ENCODE measurements at places on chromosomes 1 and 21. TPM values are rescaled to one million over a fixed set of nuclear protein-coding genes. Genes with fewer than 3 reads are reported as not detected.

Gene IL12RB2
- total RNA-seq = 0.77 TPM

Gene NIBAN1
- total RNA-seq = 6.0 TPM

Gene DNAJB4
- 8.1 TPM for total RNA-seq

- H3K36me3 ChIP-seq = peaks cover 12% of the 10 kb centered on the region
- peak overlapping the region; percentile 71 for H3K4me3 ChIP-seq
- peaks cover 4% of the 10 kb centered on the region for H3K27me3 ChIP-seq
- peaks cover 17% of the 10 kb centered on the region for H3K4me1 ChIP-seq
- H3K27ac ChIP-seq = no peak overlapping the region
- DNase-seq = no peak
Observed at GRCh38 chr1:37474697-37475379, 458 bp downstream of the ZC3H12A start.

DNA sequence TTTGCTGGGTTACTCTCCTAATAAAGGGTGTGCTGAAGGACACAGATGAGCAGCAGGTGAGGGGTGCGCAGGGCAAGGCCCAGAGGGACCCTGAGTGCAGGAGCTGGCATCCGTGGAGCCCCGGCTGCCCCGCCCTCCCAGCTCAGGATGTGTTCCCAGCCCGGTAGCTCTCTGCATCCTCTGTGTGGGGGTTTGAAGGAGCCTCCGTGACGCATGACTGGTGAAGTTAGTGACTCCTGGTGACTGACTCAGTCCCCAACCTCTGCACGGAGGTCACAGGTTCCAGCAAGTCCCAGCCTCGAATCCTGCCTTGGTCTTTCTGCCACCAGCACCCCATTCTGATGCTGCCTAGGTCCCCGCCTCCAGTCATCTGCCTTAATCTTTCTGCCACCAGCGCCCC is 21.6 kb upstream of the TSPEAR start:
- H3K36me3 ChIP-seq = no peaks in the 10 kb centered on the region
- H3K4me1 ChIP-seq = no peaks in the 10 kb centered on the region
- no peak overlapping the region for H3K27ac ChIP-seq
- no peak overlapping the region for H3K4me3 ChIP-seq
- no peaks in the 10 kb centered on the region for H3K27me3 ChIP-seq

DNA sequence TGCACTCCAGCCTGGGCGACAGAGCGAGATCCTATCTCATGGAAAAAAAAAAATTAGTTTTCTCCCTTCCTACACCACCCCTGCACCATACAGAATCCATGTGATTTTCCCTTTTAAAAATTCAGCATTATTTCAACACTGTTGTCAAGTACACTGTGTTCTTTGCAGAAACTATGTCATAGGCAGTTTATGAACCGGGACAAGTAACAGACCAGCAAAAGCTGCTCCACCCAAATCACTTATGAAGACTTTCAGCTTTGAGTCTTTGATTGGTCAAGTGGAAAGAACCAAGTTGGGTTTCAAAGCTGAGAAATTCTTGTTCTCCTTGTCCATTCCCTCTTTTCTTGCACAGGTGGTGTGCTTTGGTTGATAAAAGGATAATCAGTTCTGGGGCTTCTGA is 173.0 kb downstream of the CDC7 start:
- H3K4me3 ChIP-seq = no peak overlapping the region
- no peak overlapping the region for H3K27ac ChIP-seq
- no peak for DNase-seq
- no peaks in the 10 kb centered on the region for H3K27me3 ChIP-seq
- peaks cover 3% of the 10 kb centered on the region for H3K36me3 ChIP-seq
- H3K4me1 ChIP-seq = no peaks in the 10 kb centered on the region

GRCh38 chr1:62406576-62406975 is 30.3 kb upstream of the USP1 start:
- H3K36me3 ChIP-seq = no peaks in the 10 kb centered on the region
- no peak overlapping the region for H3K4me3 ChIP-seq
- no peaks in the 10 kb centered on the region for H3K27me3 ChIP-seq

- H3K27me3 ChIP-seq = peaks cover 90% of the 10 kb centered on the region
- DNase-seq = peak; percentile 44
- H3K27ac ChIP-seq = no peak overlapping the region
Observed at GRCh38 chr1:118983558-118984041, 4.5 kb downstream of the TBX15 start.

GRCh38 chr1:10920063-10920626 is 92.3 kb upstream of the TARDBP start:
- H3K27me3 ChIP-seq = no peaks in the 10 kb centered on the region
- H3K4me3 ChIP-seq = no peak overlapping the region
- DNase-seq = no peak

GRCh38 chr21:16865632-16866031 is 647.2 kb upstream of the CXADR start:
- no peak overlapping the region for H3K27ac ChIP-seq
- no peak overlapping the region for H3K4me3 ChIP-seq
- DNase-seq = no peak
- no peaks in the 10 kb centered on the region for H3K36me3 ChIP-seq

- H3K4me3 ChIP-seq = no peak overlapping the region
- no peak overlapping the region for H3K27ac ChIP-seq
- H3K27me3 ChIP-seq = no peaks in the 10 kb centered on the region
- no peaks in the 10 kb centered on the region for H3K36me3 ChIP-seq
- DNase-seq = no peak
Observed at GRCh38 chr1:14662116-14662515, 63.6 kb downstream of the KAZN start.

DNA sequence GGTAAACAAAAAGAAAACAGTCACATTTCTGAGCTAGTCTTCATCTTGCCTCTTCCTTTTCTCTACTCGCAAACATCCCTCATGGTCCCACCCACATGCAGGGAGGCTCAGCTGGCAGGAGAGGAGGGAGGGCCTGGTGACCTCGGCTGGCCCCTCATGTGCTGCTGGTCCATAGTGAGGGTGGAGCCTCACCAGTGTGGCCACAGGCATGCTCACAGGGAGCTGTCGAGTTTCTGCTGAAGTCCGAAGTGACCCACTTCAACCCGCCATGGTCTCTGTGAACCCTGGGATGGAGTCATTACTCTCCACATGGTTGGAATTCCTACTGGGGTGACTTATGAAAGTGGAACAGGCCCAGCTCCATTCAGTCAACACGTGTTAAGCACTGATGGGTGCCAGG is 253.4 kb downstream of the RHOU start:
- H3K4me1 ChIP-seq = peaks cover 8% of the 10 kb centered on the region
- no peaks in the 10 kb centered on the region for H3K36me3 ChIP-seq
- no peak for DNase-seq
- no peak overlapping the region for H3K4me3 ChIP-seq
- no peaks in the 10 kb centered on the region for H3K27me3 ChIP-seq

DNA sequence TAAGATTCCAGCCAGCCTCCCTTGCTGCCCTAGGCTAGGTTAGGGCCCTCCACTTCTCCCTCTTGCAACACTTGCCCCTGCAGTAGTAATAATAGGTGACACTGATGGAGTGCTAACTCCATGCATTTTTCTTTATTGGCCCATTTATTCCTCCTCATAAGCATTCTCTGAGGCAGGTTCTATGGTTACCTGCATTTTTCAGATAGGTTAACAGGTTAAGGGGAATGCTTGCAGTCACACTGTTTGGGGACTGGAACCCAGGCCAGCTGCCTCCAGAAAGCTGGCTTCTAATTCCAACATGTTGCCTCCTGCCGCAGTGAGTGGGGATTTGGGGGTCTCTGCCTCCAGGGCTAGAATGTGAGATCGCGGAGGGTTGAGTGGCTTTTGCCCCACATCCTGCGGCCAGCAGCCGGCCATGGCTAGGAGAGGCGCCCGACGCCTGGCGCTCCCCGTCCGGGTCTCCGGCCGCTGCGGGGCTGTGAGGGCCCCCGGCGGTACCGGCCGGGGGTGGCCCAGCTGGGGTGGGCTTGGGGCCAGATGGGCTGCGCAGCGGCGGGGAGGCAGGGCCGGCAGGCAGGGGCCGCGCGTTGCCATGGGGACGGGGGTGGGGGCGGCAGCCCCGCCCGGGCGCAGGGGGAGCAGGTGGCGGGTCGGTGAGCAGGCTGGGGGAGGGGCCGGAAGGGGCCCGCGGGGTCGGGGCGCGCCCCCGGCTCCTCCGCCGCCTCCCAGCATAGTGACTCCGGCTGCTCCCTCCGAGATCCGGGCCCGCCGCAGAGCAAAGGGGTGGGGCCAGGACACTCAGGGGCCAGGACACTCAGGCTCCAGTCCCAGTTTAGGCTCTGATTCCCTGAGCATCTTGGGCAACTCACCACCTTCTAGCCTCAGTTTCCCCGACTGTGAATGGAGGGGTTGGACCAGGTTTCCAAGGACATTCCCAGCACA is 68.4 kb upstream of the SSBP3 start:
- H3K27me3 ChIP-seq = peaks cover 3% of the 10 kb centered on the region
- H3K4me3 ChIP-seq = peak overlapping the region; percentile 73
- peaks cover 10% of the 10 kb centered on the region for H3K4me1 ChIP-seq
- H3K27ac ChIP-seq = no peak overlapping the region
- DNase-seq = peak; percentile 73

DNA sequence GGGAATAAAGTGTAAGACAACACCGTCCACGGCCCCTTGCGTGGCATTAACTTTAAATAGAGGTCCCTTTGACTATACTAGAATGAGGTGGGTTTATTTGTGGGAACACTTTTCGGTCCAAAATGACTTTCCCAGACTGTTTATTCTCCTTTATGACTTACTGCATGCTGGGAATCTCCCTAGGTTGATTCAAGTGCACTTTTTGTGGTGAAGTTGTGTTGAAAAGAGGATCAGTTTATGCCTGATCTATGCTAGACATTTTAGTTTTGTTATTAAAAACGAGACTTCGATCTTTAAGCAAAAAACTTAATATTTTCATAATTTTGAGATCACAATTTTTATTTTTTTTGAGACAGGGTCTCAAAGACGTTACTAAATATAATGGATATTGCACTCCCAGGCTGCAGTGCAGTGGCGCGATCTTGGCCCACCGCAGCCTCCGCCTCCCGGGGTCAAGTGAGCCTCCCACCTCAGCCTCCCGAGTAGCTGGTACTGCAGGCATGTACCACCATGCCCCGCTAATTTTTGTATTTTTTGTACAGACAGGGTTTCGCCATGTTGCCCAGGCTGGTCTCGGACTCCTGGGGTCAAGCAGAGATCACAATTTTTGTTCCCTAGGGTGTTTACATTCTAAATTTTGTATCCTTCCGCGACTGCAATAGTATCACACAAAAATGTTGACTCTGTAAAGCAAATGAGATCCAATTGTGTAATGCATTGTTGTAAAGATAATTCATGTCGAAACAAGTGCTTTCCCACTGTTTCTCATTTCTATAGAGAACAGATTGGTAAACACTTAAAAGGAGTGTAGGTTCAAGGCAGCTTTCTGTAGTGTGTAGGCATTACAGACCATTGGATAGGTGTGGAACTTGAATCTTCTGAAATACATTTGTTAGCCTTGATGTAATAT is 1.6 kb downstream of the CDC42 start:
- peak overlapping the region; percentile 67 for H3K27ac ChIP-seq
- no peaks in the 10 kb centered on the region for H3K27me3 ChIP-seq
- DNase-seq = no peak
- H3K4me3 ChIP-seq = peak overlapping the region; percentile 97

DNA sequence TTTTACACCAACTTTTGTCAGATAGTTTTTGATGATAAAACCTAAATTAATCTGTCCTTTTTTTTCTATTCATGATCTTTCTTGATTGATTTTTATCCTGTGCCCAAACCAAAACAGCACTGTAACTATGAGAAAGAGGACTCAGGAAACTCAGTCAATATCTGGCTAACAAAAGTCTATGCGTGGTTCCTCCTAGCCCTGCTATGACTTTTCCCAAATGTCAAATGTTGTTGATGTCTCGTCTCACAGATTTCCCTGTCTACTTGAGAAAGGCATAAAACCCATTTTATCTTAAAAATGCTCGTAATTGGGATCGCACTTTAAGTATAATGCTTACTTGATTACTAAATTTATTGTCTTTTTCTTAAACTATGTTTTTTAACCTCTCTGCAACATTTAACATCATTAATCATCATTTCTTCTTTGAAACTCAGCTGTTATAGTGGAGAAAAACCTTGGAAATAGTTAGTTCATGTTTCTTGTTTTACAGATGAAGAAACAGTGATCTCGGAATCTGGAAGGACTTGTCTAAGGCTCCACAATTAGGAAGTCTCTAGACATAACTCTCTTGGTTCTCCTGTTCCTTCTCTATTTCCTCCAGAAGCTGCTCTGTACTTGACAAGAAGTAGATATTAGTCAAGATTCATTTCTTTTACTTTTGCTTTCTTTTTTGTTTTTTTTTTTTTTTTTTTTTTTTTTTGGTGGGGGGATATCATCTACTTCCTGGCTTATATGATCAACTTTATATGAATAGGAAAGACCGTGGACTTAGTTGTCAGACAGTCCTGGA is 26.2 kb upstream of the PTPRC start:
- no peak overlapping the region for H3K27ac ChIP-seq
- no peaks in the 10 kb centered on the region for H3K36me3 ChIP-seq
- no peak for DNase-seq
- no peaks in the 10 kb centered on the region for H3K27me3 ChIP-seq

GRCh38 chr1:65991694-65992093 is 199.0 kb downstream of the PDE4B start:
- DNase-seq = no peak
- no peak overlapping the region for H3K4me3 ChIP-seq
- no peaks in the 10 kb centered on the region for H3K36me3 ChIP-seq
- no peak overlapping the region for H3K27ac ChIP-seq
- H3K4me1 ChIP-seq = no peaks in the 10 kb centered on the region

- peaks cover 6% of the 10 kb centered on the region for H3K4me1 ChIP-seq
- no peaks in the 10 kb centered on the region for H3K27me3 ChIP-seq
- DNase-seq = no peak
- H3K27ac ChIP-seq = peak overlapping the region; percentile 76
Observed at GRCh38 chr1:195336812-195337211, 1271.4 kb downstream of the KCNT2 start.

GRCh38 chr1:77961392-77961791 is 17.5 kb downstream of the FUBP1 start:
- no peak overlapping the region for H3K4me3 ChIP-seq
- H3K36me3 ChIP-seq = peaks cover 69% of the 10 kb centered on the region
- DNase-seq = no peak
- H3K4me1 ChIP-seq = no peaks in the 10 kb centered on the region

- peaks cover under 1% of the 10 kb centered on the region for H3K36me3 ChIP-seq
- H3K4me3 ChIP-seq = no peak overlapping the region
- H3K27ac ChIP-seq = no peak overlapping the region
- H3K27me3 ChIP-seq = no peaks in the 10 kb centered on the region
Observed at GRCh38 chr1:45883658-45884057, 80.2 kb downstream of the MAST2 start.

DNA sequence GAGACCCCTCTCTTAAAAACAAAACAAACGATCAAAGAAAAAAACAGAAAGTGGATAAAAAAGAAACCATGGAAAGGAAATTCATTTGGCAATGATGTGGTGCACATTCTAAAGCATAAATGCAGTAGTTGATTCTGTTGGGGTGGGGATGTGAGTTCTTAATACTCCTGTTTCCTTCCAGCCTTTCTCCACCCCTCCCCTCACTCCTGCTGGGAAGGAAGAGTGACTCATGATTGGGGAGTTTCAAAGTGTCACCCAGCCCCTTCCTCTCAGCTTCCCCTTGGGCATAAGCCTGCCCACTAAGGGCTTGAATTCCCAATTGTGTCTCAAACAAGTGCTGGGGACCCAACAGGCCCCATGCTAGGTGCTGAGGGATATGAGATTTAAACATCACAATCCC is 6.7 kb upstream of the PINK1 start:
- H3K4me1 ChIP-seq = peaks cover 6% of the 10 kb centered on the region
- peaks cover 19% of the 10 kb centered on the region for H3K36me3 ChIP-seq
- H3K4me3 ChIP-seq = no peak overlapping the region
- H3K27me3 ChIP-seq = no peaks in the 10 kb centered on the region

- no peaks in the 10 kb centered on the region for H3K36me3 ChIP-seq
- no peak overlapping the region for H3K27ac ChIP-seq
- DNase-seq = no peak
- no peak overlapping the region for H3K4me3 ChIP-seq
- no peaks in the 10 kb centered on the region for H3K4me1 ChIP-seq
Observed at GRCh38 chr1:85128316-85128715, 72.5 kb downstream of the SYDE2 start.

All from H9 (cell line).